ENCODE measurements at places on chromosomes 16 and 17.

- DNase-seq, result no peak
Observed at GRCh38 chr17:78232859-78233173, 1.4 kb downstream of the TMEM235 start.

GRCh38 chr16:28324887-28325279 lies 32.6 kb downstream of the SBK1 start:
- no peak for DNase-seq

DNA sequence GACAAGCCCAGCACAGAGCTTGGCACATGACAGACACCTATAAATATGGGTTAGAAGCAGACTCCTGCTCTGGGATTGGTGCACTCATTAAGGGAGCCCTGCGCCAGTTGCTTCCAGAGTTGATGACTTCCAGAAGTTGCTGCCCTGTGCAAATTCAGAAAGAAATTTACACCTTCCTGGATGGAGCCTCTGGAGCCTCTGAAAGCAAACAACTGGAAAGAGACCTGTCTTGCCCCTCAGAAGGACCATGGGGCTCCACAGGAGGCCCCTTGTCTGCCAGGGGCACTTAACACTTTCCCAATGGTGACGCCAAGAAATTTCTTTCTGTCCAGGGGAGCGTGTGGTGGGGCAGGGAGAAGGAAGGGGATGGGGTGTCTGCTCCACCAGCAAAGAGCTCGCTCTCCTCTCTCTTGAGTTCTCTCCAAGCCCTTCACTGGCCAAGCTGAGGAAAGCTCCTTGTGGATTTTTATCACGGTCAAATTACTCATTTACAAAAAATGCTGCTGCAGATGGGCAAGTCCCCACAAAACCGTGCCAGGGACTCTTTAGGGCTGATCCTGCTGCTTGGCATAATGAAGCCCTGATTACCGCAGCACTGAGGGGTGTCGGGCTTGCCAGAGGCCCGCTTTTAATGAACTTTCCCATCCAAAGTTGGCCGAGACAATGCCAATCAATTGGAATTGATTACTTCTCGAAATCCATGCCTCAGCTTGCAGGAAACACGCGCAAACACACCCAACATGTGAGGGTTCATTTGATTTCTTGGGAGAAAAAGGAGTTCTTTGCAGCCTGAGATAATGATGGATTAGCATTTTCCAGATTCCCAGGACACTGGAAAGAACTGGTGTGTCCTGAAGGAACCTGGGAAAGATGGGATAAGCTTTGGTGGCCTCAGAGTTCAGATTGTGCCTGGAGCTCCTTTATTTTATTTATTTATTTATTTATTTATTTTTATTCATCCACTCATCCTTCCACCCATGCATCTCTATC lies 583.6 kb upstream of the CDH5 start:
- no peak for DNase-seq

- DNase-seq, result no peak
Observed at GRCh38 chr16:11392041-11392581, 46.9 kb downstream of the RMI2 start.

DNA sequence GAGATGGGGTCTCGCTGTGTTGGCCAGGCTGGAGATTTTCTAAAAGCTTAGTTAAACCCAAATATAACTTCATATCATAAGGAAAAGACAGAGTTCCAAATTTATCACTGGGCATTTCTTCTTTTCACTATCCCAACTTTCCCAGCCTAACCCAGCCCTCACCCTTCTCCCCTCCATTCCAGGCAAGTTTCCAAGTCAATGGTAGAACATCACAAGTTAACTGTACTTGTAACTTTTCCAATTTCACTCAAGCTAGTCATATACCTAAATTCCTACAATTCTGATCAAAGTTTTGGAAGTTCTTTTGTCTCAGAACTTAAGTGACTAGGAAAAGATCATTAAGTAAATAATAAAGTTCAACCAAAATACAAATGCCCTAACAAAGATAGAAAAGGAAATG lies 61.2 kb downstream of the USP32 start:
- no peak for DNase-seq

GRCh38 chr17:8791910-8792270 lies 7.3 kb downstream of the MFSD6L start:
- no peak for DNase-seq

GRCh38 chr17:68505951-68506350 lies 6.3 kb upstream of the PRKAR1A start:
- DNase-seq, result no peak

- DNase-seq, result peak; percentile 69
Observed at GRCh38 chr17:30336369-30337171, 2.7 kb upstream of the TMIGD1 start.

DNA sequence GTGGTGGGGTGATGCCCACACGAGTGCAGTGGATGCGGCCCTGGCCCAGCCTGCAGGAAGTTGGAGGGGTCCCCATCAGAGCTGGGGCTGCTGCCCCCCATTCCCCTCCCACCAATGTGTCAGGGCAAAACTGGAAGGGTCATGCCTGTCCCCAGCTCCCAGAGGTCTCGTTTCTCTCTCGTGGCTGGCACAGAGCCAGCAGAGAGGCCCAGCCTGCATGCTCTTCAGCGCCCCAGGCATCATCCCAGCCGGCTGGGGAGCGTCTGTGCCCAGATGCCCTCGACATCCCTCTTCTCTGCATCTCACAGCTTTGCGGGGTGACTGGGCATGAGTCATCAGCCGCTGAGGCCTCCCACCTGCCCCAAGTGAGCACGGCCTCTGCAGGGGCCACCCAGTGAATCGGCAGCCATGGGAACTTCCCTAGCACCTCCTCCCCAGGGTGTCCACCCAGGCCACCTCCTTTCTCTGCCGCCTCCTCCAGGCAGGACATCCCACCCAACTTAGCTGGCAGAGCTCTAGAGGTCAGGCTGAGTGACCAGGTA lies 9.8 kb upstream of the CSNK1D start:
- peak; percentile 38 for DNase-seq

GRCh38 chr16:83200005-83200779 lies 573.4 kb downstream of the CDH13 start:
- DNase-seq, result no peak
